Natural killer cell (primary cell): ENCODE measurements at places on chromosomes 4 and X.

DNA sequence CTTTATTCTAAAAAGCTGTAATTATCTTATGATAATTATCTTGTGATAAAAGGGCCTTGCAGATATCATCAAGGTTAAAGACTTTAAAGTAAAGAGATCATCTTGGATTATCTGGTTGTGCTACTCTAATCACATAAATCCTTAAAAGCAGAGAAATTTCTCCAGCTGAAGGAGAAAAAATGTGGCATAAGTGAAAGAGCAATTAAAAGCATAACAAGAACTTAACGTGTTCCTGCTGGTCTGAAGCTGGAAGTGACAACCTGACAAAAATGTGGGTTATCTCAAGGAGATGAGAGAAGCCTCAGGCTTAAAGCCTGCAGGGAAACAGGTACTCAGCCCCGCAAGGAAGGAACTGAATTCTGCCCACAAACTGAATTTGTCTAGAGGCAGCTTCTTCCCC lies 449.1 kb upstream of the NDST4 start:
- DNase-seq = no peak

GRCh38 chrX:74119016-74119910 lies 184.7 kb upstream of the ZCCHC13 start:
- no peak for DNase-seq

GRCh38 chrX:123696334-123696733 lies 36.5 kb downstream of the THOC2 start:
- DNase-seq = no peak

DNA sequence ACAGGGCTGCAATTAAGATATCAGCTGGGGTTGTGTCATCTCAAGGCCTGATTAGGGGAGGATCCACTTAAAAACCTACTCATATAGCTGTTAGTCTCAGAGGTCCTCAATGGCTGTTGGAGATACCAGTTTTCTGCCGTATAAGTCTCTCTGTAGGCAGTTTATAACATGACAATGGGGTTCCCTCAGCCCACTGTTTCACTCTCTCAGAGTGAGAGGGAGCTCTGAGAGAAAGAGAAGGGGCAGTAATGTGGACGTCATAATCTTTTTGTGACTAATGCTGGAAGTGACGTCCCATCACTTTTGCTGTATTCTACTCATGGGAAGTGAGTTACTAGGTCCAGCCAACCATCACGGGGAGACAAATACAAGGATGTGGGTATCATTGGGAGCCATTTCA lies 70.3 kb downstream of the STIM2 start:
- DNase-seq = no peak

GRCh38 chr4:125582302-125582701 lies 267.5 kb downstream of the FAT4 start:
- no peak for DNase-seq

DNA sequence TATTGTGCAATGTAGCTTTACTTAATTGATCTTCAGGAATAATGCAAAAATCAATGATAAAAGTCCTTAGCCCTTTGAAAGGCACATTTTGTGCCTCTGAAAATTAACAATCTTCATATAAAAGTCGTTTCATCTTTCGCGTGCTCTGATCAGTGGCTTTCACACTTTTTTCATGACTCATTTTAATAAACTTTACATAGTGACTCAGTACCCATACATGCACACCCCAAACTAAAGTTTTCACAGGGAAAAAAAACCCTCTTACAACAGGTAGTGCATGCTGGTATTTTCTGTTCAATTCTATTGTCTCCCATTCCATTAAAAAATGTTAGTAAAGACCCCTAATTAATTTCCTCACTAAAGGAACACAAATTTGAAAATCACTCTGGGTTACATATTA lies 21.5 kb downstream of the RWDD4 start:
- DNase-seq = no peak

DNA sequence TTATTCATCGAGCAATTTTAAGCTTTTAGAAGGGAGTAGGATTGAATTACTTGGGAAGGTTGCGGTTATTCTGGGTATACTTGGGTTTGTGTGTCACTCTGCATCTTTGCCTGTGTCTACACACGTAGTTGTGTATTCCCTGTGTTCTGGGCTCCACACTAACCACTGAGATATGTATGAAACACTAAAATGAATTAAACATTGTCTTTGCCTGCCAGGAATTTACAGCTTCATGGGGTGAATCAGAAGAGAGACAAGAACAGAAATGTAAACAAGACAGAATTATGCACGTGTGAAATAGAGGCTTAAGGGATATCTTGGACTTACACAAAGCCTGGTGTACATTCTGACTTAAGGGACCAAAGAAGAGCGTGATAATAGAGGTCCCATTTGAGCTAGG lies 228.5 kb downstream of the AFF2 start:
- DNase-seq = no peak

DNA sequence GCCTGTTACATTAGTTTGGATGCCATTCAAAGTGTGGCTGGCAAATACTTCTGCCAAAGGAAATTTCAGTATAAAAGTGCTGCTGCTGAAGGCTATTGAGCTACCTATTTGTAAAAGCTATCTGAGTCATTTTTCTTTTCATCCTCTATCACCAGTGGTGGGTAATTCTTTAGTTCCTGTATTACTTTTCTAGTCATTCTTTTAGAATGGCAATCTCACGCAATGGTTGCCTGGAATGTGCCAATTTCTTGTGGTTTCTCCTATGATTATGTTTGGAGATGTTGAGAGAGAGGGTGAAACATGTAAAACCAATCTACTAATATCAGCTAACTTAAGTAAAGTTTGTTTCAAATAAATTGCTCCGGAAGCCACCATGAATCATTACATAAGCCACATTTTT lies 685.0 kb downstream of the RAPGEF2 start:
- DNase-seq = no peak

GRCh38 chr4:28488021-28488420 lies 1627.4 kb downstream of the STIM2 start:
- DNase-seq = no peak

GRCh38 chr4:101238706-101239105 lies 108.6 kb downstream of the PPP3CA start:
- no peak for DNase-seq

- no peak for DNase-seq
Measured at GRCh38 chrX:25156323-25156722, 140.6 kb upstream of the ARX start.

DNA sequence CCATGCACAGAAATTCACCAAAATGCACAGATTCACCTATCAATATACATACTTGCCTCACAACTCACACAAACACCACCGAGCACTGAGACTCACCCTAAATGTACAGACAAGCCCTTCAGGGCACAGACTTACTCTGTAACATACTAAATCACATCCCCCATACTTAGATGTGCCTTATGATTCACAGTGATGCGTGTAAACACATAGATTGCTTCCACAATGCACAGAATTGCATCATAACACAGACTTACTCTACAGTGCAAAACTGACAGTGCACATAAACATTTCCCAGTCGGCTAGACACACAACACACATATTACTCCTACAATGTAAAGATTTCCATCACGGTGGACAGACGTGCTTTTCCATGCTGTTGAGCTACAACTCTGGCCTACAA lies 6.2 kb downstream of the LINC00632 start:
- no peak for DNase-seq

- DNase-seq = peak; percentile 53
Measured at GRCh38 chrX:53223955-53224859, 800 bp downstream of the KDM5C start.

- DNase-seq = no peak
Measured at GRCh38 chr4:119040694-119041185, 94.9 kb upstream of the MYOZ2 start.

DNA sequence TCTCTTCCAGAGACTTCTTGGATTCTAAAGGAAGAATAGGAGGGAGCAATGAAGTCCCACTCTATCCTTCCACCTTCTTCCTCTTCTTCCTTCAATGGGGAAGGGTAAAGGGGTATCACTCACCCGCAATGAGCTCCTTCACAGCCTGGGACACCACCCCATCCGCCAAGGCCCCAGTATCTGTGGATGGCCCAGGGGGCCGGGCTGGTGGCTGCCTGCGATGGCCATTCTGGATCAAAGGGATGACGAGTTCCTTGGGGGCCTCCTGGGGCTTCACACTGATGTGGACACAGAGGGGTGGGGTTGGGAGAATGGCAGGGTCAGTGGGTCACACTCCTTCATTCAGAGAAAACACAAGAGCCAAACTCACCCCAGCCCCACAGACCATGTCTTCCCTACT lies 1.0 kb downstream of the GPKOW start:
- no peak for DNase-seq

DNA sequence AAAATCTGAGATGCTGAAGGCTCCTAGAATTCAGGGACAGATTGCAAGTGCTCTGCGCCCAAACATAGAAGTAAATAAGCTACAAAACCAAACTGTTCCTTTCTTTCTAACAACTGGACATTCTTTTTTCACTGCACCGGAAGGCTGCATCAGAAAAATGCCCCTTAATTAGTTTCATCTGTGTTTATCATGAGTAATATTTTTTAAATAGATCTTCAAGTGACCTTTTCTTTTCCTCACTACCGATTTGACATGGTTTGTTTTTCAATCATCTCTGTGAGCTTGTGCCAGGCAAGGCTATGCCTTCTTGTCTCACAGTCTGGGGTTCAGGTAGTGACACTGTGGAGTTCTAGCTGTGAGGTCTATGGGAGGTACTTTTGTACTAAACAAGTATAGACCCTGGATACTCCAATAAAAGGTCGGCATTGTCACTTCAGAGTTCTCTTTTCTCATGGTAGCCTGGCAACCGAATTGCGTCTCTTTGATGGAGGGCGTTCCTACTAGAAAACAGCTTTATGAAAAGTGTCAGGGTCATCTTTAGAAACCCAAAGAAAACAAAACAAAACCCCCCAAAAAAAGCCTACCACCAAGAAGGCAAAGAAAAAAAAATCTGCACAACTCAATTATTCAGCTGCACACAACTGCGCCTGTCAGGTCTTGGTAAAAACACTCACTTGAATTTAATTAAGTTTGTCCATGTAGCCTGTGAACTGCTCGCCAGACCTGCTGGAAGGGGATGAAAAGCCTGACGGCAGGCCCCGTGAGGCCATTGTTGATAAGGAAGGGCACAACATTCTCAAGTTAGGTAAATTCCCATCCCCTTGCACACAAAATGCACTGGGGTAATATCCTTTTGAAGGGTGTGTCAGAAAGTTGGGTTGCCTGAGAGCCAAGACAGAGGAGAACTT lies 22.8 kb upstream of the ADAMTS3 start:
- DNase-seq = no peak

DNA sequence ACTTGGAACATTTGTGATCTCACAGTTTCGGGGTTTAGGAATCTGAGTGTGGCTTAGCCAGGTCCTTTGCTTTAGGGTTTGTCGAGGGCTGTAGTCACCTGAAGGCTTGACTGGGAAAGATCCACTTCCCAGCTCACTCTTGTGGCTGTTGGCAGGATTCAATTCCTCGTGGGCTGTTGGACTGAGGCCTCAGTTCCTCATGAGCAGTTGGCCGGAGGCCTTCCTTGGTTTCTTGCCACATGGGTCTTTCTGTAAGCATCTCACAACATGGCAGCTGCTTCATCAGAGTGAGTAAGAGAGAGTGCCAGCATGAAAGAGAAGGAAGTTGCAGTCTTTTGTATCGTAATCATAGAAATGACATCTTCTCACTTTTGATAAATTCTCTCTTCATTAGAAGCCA lies 11.1 kb downstream of the TXLNG start:
- DNase-seq = no peak

GRCh38 chrX:97858592-97858991 lies 974.9 kb downstream of the RPA4 start:
- no peak for DNase-seq

GRCh38 chrX:84415140-84415539 lies 87.1 kb downstream of the HDX start:
- no peak for DNase-seq

GRCh38 chr4:172631832-172632231 lies 536.8 kb upstream of the GALNT7 start:
- DNase-seq = no peak

GRCh38 chr4:3332498-3332897 lies 39.7 kb downstream of the RGS12 start:
- DNase-seq = no peak

DNA sequence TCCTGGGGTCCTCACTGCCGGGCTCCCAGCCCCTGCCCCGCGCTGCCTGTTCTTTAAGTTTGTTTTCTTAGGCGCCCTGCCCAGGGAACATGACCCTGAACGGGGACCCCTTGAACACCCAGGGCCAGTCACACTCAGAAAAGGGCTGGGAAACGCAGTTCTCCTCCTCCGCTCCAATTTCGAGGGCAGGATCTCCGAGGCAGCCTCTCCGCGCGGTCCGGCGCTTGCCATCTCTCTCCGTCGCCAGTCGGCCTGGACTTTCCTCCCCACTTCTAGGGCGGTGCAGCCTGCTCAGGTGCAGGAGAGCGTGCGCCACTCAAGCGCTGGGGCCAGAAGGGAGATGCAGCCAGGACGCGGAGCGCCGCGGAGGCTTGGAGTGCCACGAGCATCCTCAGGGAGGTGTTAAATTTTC lies 9.9 kb downstream of the PRDM8 start:
- no peak for DNase-seq

GRCh38 chr4:124631760-124632159 lies 80.8 kb downstream of the ANKRD50 start:
- DNase-seq = no peak

GRCh38 chr4:165009493-165010227 lies 22.1 kb upstream of the TRIM60 start:
- DNase-seq = peak; percentile 11

DNA sequence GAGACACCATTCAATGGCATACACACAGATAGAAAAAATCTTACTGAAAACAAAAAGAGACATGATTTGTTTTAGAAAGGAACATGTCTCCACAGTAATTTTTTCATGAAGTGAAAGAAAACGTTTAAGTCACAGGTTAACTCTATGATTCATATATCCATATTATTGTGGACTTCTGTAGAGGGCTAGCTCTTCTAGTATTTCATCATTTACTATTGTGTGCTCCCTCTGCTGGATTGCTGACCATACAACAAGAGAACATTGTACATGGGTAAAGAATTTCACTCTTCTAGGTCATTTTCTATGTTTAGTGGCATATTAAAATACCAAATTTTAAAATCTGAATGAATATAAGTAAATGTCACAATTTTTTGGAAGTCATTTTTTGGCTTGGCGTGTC lies 91.8 kb upstream of the POU3F4 start:
- DNase-seq = no peak

DNA sequence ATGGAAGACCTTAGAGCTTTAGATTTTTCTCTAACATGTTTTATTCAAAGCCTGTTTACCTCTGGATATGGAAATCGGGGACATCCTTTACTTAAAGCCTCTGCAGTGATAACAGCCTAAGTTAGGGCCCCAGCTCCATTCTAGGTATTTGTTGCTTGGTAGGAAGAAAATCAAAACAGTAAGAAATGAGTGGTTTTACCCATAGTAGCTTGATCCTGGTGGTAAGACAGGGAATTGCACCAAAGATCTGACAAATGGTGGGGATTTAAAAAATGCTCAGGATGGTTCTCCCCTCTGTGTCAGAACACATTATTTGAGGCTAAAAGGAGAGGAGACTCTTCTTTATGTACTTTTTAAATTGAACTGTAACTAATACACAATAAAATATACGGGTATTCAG lies 52.4 kb downstream of the AFF2 start:
- peak; percentile 4 for DNase-seq

DNA sequence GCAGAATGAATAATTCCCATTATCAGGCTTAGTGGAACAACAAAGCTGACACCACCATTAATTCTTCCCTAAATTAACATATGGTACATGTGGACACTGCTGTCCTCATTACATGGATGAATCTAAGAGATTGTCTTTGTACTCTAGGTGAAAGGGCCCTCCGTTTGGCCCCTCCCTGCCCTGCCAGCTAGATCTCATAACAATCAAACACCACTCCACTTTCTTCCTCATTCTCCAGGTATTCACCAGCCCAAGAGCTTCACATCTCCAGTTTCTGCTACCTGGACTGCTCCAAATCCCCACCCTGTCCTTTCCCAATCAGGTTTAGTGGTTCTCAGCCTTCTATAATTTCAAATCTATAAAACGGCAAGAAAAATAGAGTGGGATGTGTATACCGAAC lies 3.8 kb downstream of the HSD17B11 start:
- no peak for DNase-seq
